ENCODE measurements at places on chromosomes 4 and X. TPM values are rescaled to one million over a fixed set of nuclear protein-coding genes. Genes with fewer than 3 reads are reported as not detected.
A peak's percentile ranks its signal among the peaks of the same experiment; 100 is the strongest.

DNA sequence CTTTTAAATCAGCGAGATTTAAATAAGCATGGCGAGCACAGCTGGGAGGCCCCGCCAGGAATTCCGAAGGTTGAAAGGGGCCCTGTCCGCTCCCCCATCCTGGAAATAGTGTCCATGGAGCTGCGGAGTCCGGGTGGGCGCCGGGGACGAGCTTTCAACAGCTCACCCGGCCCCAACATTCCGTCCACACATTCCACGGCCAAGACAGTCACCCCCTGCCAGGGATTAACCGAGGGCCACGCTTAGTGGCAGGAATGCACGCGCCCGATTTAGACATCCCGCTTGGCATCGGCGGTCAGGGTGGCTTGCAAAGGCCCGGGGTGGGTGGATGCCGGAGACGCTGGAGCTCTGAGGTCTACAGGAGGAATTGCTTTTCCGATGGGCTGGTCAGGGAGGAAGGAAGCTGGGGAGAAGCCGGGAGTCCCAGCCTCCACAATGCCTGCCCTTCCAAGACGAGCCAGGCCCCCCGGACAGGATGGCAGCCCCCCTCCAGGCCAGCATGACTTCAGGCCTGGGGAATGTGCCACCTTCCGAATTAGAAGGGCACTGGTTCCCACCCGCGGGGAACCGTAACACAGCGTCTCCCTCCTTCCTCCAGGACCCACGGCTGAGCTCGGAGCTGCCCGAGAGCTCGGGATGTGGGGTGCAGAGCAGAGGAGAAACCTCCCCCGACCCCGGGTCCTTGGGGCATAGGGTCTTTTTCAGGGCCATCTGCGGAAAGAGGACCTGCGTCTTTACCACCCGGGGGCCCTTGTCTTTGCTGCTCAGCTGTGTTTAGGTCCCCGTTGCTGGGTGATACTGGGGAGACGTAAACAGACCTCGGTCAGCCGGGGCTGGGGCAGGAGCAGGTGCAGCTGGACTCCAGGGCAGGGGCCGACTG lies 26.9 kb upstream of the PPP2R3B start:
- peak; percentile 62 for DNase-seq

GRCh38 chr4:951594-952468 lies 19.6 kb downstream of the TMEM175 start:
- no peak for DNase-seq

DNA sequence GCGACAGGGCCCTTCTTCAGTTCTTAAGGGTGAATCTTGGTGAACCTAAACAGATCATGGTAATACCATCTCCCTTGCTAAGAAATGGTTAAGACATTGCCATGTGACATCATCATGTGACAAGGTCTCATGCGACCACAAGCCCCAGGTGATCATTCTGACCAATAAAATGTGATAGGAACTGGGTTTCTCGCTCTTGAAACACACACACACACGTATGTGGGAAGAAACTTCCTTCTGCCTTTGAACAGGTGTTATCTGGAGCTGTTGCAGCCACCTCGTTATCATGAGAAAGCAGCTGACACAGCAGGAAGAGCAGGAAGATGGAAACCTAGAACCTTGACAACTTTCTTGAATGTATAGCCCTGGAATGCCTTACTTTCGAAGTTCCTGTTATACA lies 10.2 kb downstream of the SOD3 start:
- DNase-seq, result no peak

GRCh38 chrX:12974305-12974795 lies 560 bp upstream of the TMSB4X start:
- DNase-seq, result peak; percentile 58

DNA sequence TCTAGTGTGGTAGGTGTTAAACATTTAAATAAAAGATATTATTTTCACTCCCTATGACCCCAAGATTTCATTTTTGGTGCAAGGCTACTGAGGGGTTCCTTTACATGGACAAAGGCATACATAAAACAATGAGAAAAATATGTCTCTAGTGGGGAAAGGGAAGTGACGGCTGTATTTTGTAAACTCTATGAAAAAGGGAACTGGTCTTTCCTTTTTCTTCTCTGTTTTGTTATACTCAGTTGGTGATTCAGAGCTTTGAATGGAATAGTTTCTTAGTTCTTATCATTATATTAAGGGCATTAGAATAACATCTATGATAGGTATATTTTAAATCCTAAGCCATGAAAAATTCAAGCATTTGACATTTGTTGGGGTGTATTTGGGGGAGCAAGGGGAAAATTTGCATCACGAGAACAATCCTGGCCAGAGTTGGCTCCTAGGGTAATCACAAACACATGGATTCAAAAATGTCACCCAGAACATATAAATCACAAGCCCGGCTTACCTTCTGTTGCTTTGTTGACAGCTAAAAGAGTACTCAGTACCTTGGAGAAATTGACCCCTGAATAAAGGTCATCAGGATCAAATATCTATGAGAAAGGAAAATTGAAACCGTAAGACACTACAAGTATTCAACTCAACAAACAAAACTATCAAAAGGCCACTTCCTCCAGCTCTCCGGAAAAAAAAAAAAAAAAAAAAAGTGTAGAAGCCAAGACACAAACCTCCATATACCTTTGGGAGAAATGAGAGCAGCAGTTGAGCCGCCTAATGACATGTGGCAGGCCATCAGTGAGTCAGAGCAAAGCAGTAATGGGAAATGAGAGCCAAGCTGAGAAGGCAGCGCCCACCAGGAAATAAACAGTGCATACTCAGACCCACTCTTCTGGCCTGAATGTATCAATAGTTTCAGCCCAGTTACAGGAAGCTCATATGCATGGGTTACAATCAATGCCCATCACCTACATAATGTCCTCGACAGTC lies 33.4 kb downstream of the ARHGEF6 start:
- DNase-seq, result no peak

DNA sequence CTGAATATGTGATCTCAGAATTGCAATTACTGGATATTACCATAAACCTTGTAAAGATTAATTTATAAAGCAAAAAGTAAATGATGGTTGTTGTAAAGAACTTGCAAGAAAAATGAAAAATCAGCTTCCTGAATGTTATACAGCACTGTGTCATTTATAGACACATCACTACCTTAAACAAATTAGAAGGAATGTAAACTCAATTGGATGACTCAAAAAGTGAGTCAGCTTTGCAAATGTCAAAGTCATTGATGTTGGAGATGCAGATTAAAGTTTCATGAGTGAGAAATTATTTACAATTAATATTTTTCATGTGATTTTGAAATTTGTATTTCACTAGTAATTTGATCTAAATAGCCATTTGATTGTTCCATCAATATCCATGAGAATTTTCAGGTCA lies 193.2 kb downstream of the RAPGEF2 start:
- no peak for DNase-seq

DNA sequence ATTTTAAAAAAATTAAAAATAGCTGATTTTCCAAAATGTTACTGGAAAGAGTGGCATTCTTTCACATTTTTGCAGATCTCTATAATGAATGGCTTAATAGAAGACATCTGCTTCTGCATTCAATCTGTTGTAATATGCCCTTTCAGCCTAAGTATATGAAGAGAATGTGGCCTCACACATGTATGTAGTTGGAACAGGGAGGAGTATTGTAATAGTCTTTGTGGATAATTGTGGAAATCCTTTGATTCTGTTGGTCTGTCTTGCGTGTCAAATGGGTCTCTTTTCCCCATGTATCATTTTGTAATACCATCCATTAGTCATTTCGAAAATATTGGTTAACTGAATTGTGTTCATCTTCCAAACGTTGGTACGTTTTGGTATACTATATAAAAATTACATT lies 11.6 kb downstream of the TXLNG start:
- DNase-seq, result no peak

DNA sequence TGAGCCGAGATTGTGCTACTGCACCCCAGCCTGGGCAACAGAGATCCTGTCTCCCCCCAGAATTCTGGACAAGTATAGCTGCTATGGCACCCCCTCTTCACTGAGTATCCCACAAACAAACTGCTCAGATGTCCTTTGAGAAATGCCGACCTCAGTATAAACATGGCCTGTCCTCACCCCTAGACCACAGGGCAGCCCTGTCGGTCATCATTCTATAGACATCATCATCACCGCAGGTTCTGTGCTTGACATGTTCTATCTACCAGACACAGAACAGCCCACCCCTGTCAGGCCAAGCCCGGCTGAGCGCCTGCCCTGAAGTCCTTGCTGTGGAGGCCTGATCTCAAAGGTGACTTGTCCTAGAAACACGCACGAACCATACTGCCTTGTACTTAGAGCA lies 232.9 kb downstream of the DHRSX start:
- no peak for DNase-seq

GRCh38 chrX:37755025-37755424 lies 24.8 kb upstream of the CYBB start:
- no peak for DNase-seq

- DNase-seq, result no peak
Observed at GRCh38 chrX:20857746-20858145, 516.5 kb upstream of the CNKSR2 start.

GRCh38 chrX:38458071-38458470 lies 103.3 kb upstream of the TSPAN7 start:
- no peak for DNase-seq

GRCh38 chr4:135184715-135185114 lies 983.1 kb upstream of the PABPC4L start:
- DNase-seq, result no peak

DNA sequence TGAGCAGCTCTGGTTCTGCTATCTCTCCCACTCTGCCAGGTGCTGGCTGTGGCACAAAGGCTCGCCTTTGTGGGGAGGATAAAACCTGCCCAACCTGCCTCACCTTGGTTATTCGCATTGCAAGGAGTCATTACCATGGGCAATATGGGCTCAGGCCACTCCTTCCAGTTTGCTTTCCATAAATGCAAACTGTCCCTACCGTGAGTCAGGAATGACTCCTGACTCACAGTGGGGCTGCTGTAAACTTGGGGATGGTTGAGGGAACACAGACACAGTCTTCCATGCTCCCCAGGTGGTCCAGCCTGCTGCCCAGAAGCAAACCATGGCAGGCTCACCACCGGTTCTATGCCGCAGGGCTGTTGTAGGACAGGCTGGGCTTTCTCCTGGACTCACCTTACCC lies 36.1 kb downstream of the COQ2 start:
- DNase-seq, result no peak

- DNase-seq, result no peak
Observed at GRCh38 chrX:29024871-29025270, 437.6 kb downstream of the IL1RAPL1 start.

DNA sequence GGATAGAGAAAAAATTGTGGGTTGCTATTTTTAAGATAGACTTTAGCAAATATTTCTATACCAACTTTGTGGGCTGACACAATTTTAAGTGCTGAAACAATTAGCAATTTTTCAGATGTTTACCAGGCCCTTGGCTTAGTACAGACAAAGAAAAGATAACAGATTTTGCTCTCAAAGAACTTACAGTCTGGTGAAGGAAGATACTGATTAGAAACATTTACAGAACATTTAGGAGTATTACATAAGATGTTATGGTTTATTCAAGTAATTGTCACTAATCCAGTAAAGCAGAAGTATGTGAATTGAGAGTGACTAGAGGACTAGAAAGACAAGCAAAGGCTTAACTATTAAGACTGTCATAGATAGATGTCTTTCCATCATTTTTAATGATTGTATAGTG lies 35.3 kb upstream of the NDUFC1 start:
- no peak for DNase-seq

GRCh38 chr4:1538096-1538410 lies 131.8 kb upstream of the NKX1-1 start:
- DNase-seq, result peak; percentile 69

DNA sequence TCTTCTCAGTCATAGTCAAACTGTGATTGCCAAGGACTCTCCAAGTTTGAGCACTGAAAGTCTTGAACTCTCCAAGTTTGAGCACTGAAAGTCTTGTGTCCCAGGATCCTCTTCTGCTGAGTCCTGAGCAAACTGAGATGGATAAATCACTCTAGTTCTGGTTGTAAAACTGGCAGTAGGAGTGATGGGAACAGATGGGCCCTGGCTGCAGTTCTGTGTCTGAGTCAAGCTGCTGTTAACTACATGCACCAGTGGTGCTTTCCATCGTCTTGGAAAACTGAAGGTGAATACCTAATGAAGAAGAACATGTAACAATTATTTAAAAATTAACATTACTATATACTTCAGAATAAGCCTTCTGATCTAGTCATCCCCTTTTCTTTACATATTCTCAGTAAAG lies 27.6 kb upstream of the KCNIP4 start:
- no peak for DNase-seq

DNA sequence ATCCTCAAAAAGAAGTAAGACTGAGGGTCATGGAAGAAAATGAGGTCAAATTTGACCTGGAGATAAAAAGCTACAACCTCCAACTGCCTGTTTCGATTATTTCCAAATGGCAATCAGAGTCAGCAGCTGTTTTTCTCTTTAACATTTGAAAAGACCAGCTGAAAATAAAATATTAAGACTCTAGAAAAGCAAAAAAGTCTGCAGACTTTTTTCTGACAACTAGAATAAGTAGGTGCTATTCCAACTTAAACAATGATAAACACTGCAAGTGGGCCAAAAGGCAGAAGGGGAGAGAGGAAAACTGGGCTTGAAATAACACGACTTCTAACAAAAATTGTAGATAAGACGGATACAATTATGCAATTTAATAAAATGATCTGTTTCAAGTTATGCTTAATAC lies 110.4 kb downstream of the LRBA start:
- DNase-seq, result no peak

- no peak for DNase-seq
Observed at GRCh38 chrX:46576458-46576857, 2.9 kb downstream of the CHST7 start.

GRCh38 chr4:112329672-112330375 lies 32.7 kb downstream of the ALPK1 start:
- DNase-seq, result no peak

GRCh38 chr4:169114341-169114974 lies 104.4 kb upstream of the CBR4 start:
- no peak for DNase-seq

- DNase-seq, result no peak
Observed at GRCh38 chr4:124066595-124066994, 645.9 kb downstream of the ANKRD50 start.

DNA sequence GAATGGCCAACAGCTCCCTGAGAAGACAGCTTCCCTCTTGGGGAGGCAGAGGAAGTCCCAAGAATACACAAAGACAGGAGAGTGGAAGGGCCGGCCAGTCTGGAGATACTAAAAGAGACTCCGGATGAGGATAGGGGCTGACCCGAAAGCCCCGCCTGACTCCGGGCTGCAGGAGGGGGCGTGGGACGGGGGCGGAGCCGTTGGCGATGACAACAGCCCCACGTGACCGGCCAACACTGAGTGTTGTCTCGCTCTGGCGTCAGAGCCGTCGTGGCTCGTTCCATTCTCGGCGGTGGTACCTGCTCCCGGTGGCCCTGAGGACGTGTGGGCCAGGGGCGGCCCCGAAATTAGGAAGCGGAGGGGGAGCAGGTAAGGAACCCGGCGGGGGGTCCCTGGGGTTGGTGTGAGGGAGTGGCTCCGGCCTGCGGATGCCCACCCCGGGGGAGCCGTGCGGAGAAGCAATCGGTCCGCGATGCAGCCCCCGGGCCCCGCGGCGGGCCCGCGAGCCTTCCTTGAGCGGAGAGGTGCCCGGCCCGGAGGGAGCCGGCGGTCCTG lies at the start of gene BEX4:
BEX4 (plus strand) TSS at position 239 of the 555 bp plus-strand sequence. CDS start 1,046 bp downstream, outside the sequence.
- peak; percentile 87 for DNase-seq

GRCh38 chrX:153687121-153688039 lies at the start of gene SLC6A8:
Gene SLC6A8 (plus strand): TSS chrX:153687926. CDS start chrX:153688575, 649 bp downstream.
- DNase-seq, result peak; percentile 86

Gene MAGEC2
- polyA plus RNA-seq, result not detected

Gene TXK
- polyA plus RNA-seq, result 0.26 TPM

Gene NAA11
- not detected for polyA plus RNA-seq

Gene EDA2R
- polyA plus RNA-seq, result 0.71 TPM

Gene RASSF6
- 4.7 TPM for polyA plus RNA-seq

Gene CCDC160
- polyA plus RNA-seq, result 7.0 TPM

Gene AWAT2
- polyA plus RNA-seq, result not detected

Gene PFKFB1
- 1.1 TPM for polyA plus RNA-seq

Gene TCEAL5
- polyA plus RNA-seq, result 2.6 TPM

Gene UBQLN2
- polyA plus RNA-seq, result 16.4 TPM

Gene NRK
- 7.9 TPM for polyA plus RNA-seq

Gene SPINK2
- polyA plus RNA-seq, result not detected

All from kidney (tissue), 22 donors.